ENCODE measurements at places on chromosomes 12 and 14. TPM values are rescaled to one million over a fixed set of nuclear protein-coding genes. Genes with fewer than 3 reads are reported as not detected.

DNA sequence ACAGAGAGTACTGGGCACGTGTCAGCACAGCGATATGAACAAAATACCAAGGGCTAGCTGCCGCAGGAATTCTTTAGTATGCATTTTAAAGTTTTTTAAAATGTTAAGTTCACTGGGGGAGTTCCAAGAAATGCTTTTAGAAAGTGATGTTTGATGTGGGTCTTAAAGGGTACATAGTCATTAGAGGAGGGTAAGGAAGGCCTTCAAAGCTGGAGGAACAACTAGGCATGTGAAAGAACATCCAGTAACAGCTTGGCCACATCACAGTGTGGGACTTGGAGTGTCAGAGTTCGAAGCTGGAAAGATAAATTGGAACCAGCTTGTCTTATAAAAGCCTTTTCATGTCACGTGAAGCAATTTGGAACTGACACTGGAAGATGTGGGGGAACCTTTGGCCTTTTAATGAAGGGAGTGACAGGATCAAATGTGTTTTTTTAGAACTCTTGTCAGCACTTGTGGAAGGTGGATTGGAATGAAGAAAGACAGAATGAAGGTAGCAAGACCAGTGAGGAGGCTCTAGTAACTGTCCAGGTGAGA is 57.7 kb downstream of the WDR20 start:
- DNase-seq = no peak

DNA sequence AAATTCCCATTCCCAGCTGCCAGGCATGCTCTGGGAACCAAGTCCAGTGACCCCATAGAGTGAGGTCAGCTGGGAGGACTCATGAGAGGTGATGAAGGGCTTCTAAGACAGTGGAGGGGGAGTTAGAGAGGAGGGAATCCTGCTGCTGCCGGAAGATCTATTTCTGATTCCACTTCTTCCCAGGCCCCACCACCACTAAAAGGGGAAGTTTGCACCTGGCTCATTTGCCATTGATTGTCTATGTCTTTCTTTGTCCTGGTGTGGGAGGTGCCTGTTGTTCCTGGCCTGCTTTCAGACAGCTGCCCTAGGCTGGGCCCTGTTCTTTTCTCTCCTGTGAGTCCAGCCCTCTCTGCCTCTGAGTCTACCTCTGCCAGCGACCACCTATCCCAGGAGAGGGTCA is 3.0 kb upstream of the KRT6A start:
- DNase-seq = no peak

DNA sequence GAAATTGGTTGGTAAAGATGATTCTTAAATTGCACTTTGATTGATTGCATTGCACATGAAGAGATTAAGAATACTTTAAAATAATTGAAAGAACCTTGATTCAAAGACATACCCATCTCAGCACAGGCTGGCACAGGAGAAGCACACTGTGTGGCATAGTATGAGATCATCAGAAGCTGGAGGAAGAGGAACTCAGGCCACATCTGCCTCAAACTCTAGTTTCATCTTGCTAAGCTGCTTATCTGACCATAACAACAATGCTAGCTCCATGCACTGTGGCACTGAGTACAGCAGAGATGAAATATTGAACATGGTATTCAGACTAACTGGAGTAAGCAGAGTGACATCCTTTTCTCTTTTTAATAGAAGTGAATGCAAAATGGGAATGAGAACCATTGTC is 99.1 kb downstream of the TBC1D30 start:
- no peak for DNase-seq

GRCh38 chr14:65972891-65973290 is 513.3 kb upstream of the CCDC196 start:
- DNase-seq = no peak

DNA sequence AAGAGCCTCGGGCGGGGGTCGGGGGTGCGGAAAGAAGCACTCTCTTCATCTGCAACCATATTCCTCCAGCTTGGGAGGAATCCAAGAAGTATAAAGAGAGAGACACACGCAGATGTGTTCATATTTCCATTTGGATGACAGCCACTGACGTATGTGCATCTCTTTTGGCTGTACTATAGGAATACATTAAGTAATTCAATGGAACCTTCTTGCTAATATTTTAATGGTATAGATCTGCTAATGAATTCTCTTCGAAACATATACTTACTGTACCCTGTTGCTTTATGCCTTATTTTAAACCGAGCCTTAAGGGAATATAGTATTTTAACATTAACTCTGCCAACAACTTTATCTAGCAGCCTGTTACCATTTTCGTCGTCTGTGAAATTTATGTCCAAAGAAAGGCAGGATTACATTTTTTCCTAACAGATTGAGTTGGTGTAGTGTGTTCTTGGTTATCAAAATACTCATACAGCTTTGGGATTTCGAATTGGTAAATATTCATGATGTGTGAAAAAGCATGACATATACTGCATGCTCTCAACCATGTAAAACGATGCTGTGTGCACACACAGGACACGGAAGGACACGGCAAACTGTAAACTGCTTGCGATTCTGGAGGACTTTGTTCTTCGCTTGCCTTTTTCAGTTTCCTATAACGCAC is 84.5 kb downstream of the CCDC88C start:
- DNase-seq = no peak

DNA sequence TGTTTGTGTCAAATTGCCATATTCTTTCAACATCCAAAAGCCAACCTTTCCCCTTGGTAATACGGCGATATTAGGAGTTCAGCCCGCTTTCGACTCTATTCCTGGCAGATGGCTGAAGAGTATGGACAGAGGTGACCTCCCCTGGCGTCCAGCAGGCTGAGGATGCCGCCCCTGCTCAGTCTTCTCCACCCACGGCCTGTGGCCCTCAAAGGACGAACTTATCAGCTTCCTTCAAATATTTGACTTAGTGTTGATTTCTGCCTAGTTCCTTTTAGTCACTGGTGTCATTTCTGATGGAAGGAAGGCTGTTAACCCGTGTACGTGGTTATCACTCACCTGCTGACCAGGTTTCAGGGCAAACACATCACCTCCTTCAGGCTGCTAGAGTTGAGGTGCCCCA is 65.0 kb downstream of the TESC start:
- no peak for DNase-seq

DNA sequence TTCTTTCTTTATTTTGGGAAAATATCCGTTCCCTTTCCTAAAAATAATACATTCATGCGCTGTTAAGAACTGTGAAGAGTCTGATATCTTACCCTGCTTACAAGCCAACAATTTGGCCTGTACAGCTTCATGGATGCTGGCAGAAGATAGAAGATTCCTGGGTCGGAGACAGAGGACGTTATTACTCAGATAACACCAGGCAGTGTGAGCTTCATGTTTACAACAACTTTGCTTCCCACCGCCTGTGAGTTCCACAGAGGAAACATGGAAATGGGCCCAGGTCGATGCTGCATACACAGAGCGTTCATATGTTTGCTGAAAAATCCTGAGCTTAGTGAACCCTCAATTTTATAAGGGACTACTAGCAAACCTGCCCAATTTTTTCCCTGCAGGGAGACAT is 705.6 kb upstream of the SEL1L start:
- no peak for DNase-seq

DNA sequence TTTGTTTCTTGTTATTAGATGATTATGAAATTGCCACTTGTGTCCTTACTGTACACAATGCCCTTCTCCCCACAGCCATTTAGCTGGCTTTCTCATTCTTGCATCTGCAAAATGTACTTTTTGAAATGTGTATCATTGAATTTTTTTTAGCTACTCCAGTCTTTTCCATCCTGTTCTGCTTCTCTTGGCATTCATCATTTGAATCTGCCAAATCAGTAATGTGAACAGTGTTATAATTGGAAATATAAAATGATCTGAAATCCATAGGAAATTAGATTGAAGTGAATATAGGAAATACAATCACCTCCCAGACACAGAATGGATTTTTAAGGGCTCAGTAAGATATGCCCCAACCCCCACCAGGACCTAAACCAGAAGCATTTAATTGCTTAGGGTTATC is 253.4 kb downstream of the C12orf50 start:
- DNase-seq = no peak

- DNase-seq = no peak
Measured at GRCh38 chr12:117527479-117527855, 166.0 kb upstream of the NOS1 start.

DNA sequence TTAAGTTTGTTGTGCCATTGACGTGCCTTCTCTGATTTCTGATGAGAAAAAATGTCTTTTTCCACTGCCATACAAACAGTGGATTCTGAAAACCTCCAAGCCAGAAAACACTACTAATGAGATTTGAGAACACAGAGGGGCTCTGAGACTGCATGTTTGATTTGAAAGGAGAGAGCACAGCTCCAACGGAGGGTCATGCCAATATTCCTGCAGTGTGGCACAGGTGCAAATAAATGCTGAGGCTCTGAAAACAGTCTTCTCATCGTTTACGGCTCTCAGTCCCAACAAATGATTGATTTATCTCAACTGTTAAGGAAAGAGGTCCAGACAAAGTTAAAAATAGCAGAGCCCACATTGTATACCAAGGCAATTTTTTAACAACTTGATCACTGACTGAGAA is 128.7 kb downstream of the KCNH5 start:
- DNase-seq = no peak

DNA sequence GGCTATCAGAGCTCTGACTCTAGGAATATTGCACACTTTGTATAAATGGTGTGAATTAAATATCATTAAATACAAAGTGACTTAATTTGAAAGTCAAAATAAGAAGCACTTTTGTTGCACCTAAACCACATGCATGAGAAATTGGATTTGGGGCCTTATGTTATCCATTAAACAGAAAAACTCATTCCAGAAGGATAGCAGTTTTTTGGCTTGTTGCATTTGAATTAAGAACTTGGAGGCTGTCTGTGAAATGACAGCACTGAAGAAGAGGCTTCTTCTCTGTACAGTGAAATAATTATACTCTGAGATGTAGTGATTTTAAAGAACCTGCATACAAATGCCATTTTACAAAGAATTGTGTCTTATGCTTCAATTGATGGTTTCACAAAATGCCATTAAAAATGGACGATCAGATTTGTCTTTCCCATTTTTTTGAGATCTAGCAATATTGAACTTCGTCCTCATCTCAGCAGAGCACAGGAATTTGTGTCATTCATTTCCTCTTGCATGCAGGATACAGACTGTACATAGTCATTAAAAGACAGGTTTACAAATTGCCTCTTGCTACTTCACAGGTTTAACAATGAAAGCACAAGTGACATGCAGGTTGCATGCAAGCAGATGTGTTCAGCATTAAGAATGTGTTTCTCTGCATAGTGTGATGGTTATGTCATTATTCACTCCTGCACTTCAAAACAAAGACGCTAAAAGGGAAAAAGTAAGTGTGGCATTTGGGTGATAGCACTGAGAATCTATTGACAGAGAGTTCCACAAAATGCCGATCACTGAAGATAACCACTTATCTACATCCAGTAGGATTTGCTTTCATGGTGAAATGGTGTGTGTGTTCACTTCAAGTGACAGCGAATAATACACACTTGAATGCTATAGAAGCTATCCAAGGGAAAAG is 35.9 kb upstream of the PYGL start:
- DNase-seq = no peak

DNA sequence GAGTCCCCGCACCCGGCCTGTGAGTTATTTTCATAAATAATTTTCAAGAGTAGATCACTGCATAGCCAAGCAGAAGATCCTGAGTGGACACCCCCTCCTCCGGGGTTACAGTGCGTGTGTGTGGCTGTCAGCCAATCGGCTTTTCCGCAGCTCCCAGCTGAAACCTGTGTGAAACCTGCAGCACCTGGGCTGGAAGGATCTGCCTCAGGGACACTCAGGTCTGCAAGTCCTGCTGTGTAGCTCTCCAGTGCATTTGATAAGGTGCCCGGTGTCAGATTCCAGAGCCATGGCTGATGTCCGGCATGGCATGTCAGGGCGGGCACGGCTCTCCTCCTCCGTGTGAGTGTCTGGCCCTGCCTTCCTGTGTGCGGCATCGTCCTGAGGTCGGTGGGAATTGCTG is 124.8 kb downstream of the GLT1D1 start:
- no peak for DNase-seq

DNA sequence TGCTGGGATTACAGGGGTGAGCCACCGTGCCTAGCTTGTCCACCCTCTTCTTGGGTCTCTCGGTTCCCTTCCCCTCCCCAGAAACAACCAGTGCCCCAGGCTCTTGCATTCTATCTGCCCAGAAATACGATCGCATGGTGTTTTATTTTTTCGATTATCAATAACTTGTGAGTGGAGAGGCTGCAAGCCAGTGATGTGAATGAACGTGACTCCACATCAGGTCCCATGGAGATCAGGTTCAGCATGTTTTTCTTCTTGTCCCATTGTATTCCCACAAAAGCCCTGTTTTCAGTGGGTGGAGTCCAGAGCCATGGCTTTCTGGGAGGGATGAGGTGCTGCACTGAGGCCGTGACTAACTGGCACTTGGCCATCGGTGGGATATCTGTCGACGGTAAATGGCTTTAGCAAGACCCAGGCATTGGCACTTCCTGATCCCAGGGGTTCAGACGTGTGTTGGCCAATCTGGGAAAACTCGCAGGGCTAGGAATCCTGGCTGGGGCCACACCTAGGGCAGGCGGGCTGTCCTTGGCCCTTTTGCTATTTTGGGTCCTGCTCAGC is 12.7 kb upstream of the HNF1A start:
- no peak for DNase-seq

DNA sequence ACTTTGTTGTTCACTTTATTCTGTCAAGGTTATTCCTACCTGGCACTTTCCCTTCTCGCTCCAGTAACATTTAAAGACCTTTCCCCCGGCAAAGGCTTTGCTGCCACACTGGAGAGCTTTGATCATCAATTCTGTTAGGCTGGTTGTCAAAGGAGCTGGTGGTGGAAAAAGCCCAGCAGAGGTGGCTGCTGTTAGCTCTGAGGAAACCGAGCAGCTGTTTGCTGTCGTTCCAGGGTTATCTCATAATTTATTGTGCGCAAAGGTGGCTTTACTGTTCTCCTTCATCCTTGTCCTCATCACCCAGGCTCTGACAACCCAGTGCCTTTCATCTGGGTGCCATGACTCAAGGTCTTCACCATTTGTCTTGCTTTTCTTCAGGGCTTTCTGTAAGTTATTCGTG is 38.2 kb upstream of the CRADD start:
- DNase-seq = no peak

GRCh38 chr12:23631786-23632377 is 317.6 kb downstream of the SOX5 start:
- DNase-seq = no peak

- no peak for DNase-seq
Measured at GRCh38 chr14:35362450-35362849, 42.1 kb downstream of the NFKBIA start.

- no peak for DNase-seq
Measured at GRCh38 chr12:119363037-119363436, 28.5 kb downstream of the CCDC60 start.

Gene PLEKHG3
- total RNA-seq = 20.0 TPM

Gene DDX47
- total RNA-seq = 125 TPM

Gene SPIC
- not detected for total RNA-seq

Gene CLEC4C
- not detected for total RNA-seq

Gene MYH6
- total RNA-seq = not detected

Gene KRT75
- not detected for total RNA-seq

Gene GUCY2C
- not detected for total RNA-seq

Gene CLEC9A
- 0.61 TPM for total RNA-seq

Gene LRRK2
- total RNA-seq = 0.47 TPM

Gene RNASE7
- total RNA-seq = not detected

Gene OAS1
- total RNA-seq = 11.4 TPM

Gene GLI1
- total RNA-seq = 1.0 TPM

Gene PUS1
- total RNA-seq = 27.8 TPM
